ENCODE measurements at places on chromosomes 2 and 18.

DNA sequence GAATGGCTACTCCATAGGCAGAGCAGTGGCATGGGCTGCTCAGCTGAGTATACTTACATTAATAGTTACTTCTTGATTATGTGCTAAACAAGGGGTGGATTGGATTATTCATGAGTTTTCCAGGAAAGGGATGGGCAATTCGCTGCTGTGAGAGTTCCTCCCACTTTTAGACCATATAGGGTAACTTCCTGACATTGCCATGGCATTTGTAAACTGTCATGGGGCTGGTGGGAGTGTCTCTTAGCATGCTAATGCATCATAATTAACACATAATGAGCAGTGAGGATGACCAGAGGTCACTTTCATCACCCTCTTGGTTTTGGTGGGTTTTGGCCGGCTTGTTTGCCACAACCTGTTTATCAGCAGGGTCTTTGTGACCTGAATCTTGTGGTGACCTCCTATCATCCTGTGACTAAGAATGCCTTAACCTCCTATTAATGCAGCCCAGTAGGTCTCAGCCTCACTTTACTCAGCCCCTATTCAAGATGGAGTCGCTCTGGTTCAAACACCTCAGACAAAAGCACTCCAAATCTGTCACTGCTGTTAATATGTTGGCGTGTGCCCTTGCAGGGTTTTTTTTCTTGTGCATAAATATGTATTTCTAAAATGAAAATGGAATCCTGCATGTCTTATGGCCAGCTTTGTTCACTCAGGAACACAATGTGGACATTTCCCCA, 56.0 kb downstream of the CYBRD1 start:
- DNase-seq: no peak

GRCh38 chr18:42412281-42412680, 457.2 kb downstream of the PIK3C3 start:
- no peak for DNase-seq

DNA sequence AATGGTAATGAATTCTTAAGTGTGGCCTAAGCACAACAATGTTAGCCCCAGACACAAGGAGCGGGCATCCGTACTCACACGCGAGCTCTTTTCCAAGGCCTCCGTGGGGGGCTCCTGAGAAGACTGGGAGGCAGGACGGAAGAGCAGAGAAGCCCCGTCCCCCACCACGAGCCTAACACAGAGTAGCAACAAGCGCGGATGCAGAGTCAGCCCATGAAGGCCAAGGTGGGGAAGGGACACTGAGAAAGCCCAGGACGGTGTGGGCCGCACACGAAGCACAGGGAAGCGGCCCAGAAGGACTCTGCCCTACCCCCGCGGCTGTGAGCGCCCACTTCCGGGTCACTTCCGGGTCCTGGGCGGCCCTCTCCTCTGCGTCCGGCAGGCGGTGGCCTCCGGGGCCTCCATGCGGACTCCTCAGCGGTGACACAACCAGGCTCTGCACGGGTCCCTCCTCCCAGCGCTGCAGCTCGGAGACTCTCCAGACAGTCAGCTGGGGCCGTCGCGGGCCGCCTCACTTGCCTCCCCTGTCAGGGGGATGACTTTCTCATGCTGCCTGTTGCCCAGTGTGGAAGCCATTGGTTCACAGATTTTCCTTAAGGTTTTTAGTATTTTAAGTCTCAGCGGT, 151.5 kb downstream of the MTCL1 start:
- no peak for DNase-seq

GRCh38 chr2:160061944-160062291, 497 bp downstream of the PLA2R1 start:
- no peak for DNase-seq

DNA sequence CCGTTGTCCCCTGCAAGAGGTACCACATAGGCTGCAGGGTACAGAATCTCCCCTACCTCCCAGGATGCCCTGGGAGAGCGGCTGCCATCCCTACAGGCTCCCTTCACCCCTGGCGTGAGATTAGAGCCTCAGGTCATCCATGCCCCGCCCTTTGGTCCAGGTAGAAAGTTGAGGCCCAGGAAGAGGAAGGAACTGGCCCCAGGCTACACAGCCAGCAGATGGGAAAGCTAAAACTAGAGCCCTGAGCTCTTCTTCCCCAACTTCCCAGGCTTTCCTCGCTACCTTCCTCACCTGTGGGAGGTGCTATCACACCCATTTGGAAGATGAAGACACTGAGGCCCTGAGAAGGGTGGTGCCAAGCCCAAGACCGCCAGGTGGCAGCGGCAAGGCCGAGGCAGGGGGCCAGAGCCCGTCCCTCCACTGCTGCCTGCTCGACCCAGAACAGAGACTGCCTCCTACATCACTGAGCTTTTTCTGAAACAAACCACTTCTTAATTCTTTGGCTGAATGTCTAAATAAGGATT, 25.8 kb downstream of the CIB4 start:
- no peak for DNase-seq

GRCh38 chr2:86623043-86623493, 597 bp downstream of the RNF103 start:
- no peak for DNase-seq

All from cerebellum (tissue), 4 donors.